ENCODE measurements at places on chromosomes 1 and 21. TPM values are rescaled to one million over a fixed set of nuclear protein-coding genes. Genes with fewer than 3 reads are reported as not detected.

- no peak for DNase-seq
- 0 out of 2 replicates have a peak, but pooled peaks cover 5% of the 10 kb centered on the region for H3K27me3 ChIP-seq
- H3K27ac ChIP-seq = no peak overlapping the region
- no peak overlapping the region for H3K4me3 ChIP-seq
- H3K36me3 ChIP-seq = no peaks in the 10 kb centered on the region
These were observed 72.1 kb downstream of the LMO4 start for GRCh38 chr1:87400813-87401212.

DNA sequence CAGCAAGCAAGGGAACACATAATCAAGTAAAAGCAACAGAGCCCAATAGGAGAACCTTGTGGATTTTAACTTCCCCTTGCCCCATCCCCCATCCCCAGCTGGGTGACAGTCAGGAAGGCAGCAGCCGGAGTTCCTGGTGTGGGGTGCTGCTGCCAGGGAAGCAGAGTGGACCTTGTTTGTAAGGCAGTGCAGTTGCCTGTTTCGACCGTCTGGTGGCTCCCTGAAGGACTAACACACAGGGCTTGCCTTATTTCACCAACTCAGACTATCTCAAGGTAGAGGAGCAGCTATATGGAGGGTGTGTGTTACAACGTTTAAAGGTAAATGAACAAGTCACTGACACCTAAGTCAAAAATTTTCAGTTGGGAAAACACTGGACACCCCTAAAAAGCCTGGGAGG, 6.6 kb downstream of the KRTAP10-8 start:
- no peaks in the 10 kb centered on the region for H3K36me3 ChIP-seq
- no peak overlapping the region for H3K27ac ChIP-seq
- peaks cover 37% of the 10 kb centered on the region for H3K27me3 ChIP-seq
- no peak for DNase-seq
- H3K4me1 ChIP-seq = no peaks in the 10 kb centered on the region

GRCh38 chr1:115642168-115643072, 650 bp downstream of the VANGL1 start:
- peak overlapping the region; percentile 81 for H3K27ac ChIP-seq
- H3K36me3 ChIP-seq = peaks cover 7% of the 10 kb centered on the region
- H3K4me3 ChIP-seq = peak overlapping the region; percentile 95

- no peaks in the 10 kb centered on the region for H3K36me3 ChIP-seq
- H3K27ac ChIP-seq = no peak overlapping the region
- H3K4me3 ChIP-seq = no peak overlapping the region
- H3K27me3 ChIP-seq = peaks cover 17% of the 10 kb centered on the region
- no peaks in the 10 kb centered on the region for H3K4me1 ChIP-seq
- no peak for DNase-seq
These were observed 44.2 kb upstream of the KCNE2 start for GRCh38 chr21:34319585-34319984.

The CYB5RL gene
- 16.9 TPM for total RNA-seq

DNA sequence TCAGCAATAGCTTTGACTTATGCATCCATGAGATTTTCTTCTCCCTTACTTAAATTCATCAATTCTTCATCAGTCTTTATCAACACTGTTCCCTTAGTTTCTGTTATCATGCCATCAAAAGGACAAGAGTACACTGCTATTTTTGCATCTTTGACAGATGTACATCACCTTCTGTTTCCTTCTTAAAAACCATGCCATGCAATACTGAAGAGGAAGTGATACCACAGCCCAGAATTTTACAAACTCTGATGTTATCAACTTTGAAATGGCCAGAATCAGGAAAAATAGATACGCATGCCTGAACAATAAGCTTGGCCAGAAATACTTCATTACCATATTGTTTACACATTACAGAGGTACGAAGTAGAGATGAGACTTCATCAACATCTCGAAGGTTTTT, 21.1 kb downstream of the FMO5 start:
- peaks cover 5% of the 10 kb centered on the region for H3K27me3 ChIP-seq
- DNase-seq = no peak
- no peak overlapping the region for H3K27ac ChIP-seq
- no peak overlapping the region for H3K4me3 ChIP-seq

- no peaks in the 10 kb centered on the region for H3K27me3 ChIP-seq
- no peaks in the 10 kb centered on the region for H3K4me1 ChIP-seq
- H3K4me3 ChIP-seq = no peak overlapping the region
- no peaks in the 10 kb centered on the region for H3K36me3 ChIP-seq
- DNase-seq = no peak
- H3K27ac ChIP-seq = no peak overlapping the region
These were observed 197.1 kb downstream of the TOMM20 start for GRCh38 chr1:234931404-234931973.

- H3K27me3 ChIP-seq = peaks cover 36% of the 10 kb centered on the region
- H3K27ac ChIP-seq = no peak overlapping the region
- no peak for DNase-seq
- H3K4me1 ChIP-seq = peaks cover 13% of the 10 kb centered on the region
- H3K4me3 ChIP-seq = no peak overlapping the region
These were observed 71.6 kb upstream of the CASZ1 start for GRCh38 chr1:10867914-10868598.

The PRELP gene
- 0.04 TPM for total RNA-seq

GRCh38 chr1:215243345-215244054, 161.0 kb downstream of the KCNK2 start:
- H3K4me1 ChIP-seq = no peaks in the 10 kb centered on the region
- DNase-seq = no peak
- H3K27ac ChIP-seq = no peak overlapping the region

The RNF186 gene
- total RNA-seq = not detected

DNA sequence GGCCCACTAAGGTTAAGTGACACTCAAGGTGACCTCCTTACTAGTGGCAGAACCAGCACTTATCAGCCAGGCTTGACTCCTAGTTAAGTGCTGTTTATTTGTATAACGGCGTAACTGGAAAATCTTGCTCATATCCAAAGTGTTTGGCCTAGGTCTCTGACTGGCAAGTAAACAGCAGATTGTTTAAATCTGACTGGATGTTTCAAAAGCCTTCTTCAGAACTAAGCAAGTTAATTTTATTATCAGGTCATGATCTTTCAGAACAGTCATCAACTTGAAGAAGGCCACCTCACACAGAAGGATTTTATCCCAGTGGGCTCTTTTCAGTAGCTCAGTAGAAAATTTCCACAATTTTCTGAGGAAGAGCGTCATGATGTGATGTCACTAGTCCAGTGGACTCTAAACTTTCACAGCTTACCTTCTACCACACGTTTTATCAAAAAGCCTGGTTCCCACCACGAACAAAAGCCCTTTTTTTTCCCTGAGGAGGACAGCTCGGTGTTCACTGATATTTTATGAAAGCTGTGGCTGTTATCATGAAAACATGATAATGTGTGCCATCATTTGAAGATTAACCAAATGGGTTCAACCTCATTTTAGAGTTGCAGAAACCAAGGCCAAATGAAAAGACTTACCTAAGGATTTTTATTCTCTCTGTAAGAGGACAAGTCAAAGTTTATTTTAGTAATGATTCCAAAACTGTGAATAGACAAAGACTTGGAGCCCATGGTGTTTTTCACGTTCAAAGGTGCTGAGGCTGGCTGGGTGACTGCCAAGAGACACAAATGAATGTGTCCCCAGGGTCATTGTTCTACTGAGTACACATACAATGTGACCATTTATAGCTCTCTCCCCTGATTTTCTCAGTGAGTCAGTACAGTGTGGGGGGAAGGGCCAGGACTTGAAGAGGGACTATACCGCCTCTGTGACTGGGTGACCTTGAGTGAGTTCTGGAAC, 9.1 kb downstream of the SGIP1 start:
- no peak for DNase-seq
- no peak overlapping the region for H3K27ac ChIP-seq
- no peaks in the 10 kb centered on the region for H3K36me3 ChIP-seq
- no peaks in the 10 kb centered on the region for H3K4me1 ChIP-seq
- no peak overlapping the region for H3K4me3 ChIP-seq
- peaks cover 2% of the 10 kb centered on the region for H3K27me3 ChIP-seq

DNA sequence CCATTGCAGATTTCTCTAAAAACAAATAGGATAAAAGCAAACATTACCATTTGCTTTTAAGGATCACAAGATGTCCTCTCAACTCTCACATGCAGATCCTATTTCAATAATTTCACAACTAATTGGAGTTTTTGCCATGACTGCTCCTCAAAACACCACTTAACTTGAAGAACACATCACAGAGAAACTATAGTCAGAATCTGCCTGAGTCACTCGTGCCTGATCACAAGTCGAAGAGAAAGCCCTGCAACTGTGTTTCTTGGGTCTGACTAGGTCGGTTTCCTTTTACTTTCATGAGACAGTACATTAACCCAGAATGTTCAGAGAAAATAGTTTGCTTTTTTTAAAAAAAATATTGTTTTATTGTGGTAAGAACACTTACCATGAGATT, 46.3 kb upstream of the SMYD2 start:
- DNase-seq = no peak
- no peaks in the 10 kb centered on the region for H3K4me1 ChIP-seq
- no peak overlapping the region for H3K4me3 ChIP-seq
- H3K36me3 ChIP-seq = no peaks in the 10 kb centered on the region
- H3K27ac ChIP-seq = no peak overlapping the region

The MYCL gene
- total RNA-seq = 22.0 TPM

All from K562 (cell line).